NCI-H1436 (cell line): ENCODE measurements at places on chromosomes 6 and 20.
A peak's percentile ranks its signal among the peaks of the same experiment; 100 is the strongest.

GRCh38 chr6:150293423-150294173, 75.2 kb upstream of the IYD start:
- DNase-seq = no peak

DNA sequence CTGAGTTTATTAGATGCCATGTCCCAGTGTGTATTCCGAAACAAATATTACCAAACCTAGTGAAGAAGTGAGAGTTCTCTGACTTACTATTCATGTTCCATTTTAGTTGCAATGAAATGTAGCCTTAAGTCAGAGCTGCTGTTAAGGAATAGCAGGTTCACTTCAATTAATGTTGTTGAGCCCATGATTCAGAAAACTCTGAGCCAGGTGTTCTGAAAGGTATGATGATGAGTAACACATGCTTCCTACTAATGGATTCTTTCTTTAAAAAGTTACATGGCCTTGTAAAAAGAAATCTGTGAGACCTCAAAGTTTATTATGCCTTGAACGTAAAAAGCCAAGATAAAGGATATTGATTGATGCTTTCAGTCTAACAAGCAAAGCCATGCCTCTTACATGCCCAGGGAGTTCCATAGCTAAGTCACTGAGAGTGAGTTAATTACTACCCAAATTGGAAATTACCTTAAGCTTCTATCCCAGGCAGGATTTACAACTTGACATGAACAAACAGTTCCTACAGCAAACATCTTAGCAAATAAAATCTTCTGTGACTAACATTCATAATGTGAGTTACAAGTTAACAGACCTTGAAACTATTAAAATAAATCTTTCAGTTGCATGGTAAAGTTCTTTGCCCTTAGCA, 122.9 kb downstream of the AKAP7 start:
- DNase-seq = no peak

DNA sequence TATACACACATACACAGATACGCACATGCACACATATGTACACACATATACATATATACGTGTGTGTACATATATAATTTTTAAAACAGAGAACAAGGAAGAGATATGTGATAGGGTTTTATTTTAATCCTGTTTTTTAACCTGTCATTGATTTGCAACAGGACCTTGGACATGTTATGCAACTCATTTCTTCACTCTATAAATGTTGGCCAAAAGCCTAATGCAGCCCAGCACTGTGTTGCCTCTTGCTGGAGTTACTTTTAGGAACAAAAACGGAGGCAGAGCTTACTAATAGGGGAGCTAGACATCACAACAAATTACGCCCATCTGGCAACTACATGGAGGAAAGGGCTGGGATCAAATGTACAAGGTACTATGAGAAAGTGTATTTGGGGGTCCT, 179.9 kb upstream of the TAB2 start:
- DNase-seq = no peak

DNA sequence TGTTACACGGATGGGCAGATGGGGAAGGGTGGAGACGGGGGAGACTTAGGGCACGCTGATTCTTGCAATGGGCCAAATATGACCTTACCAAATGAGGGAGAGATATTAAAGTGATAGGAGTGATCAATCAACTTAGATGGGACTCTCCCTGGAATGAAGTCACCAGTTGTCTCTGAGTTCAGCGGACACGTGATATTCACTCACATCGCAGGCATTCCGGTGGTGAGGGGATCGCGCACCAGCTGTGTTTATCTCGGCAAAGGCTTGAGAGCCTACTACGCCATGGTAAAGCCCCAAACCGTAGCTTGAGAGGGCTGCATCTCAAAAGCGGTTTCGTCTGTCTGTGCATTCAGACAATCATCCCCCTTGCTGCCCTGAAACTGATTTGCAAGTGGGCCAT, 5.5 kb downstream of the BMP7 start:
- DNase-seq = no peak

GRCh38 chr6:132511831-132512220, 1.1 kb downstream of the STX7 start:
- no peak for DNase-seq

DNA sequence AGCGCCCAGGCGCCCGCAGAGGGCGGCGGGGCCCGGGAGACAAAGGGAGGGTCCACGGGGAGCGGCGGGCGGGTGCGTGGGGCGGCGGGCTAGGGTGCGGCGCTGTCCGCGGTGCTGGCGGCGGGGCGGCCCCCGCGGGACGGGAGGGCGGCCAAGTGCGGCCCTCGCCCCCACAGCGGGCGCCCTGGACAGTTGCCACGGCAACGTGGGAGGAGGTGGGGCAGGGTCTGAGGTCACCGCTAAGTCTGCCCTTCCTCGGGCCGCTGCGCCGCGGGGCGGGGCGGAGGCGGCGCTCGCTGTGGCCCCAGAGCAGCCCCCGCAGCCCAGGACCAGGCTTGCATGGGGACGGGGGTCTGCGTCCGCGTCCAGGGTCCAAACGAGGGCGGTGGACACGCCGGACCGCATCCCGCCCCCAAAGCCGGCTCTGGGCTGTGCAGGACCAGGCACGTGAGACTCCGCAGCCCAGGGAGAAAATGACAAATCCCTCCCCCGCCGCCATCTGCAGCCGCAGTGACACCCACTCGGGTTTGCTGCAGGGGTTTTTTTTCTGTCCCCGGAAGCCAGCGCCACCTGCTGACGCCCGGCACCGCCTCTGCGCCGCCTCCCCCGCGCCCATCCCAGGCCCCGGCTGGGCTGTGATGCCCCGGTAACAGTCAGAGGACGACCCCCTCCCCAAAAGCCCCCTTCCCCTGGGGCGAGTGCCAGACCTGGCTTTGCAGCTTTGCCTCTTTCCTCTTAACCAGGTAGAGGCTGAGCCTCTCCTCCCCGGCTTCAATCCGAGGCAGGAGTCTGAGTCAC, 36.8 kb downstream of the YTHDF1 start:
- peak; percentile 27 for DNase-seq

DNA sequence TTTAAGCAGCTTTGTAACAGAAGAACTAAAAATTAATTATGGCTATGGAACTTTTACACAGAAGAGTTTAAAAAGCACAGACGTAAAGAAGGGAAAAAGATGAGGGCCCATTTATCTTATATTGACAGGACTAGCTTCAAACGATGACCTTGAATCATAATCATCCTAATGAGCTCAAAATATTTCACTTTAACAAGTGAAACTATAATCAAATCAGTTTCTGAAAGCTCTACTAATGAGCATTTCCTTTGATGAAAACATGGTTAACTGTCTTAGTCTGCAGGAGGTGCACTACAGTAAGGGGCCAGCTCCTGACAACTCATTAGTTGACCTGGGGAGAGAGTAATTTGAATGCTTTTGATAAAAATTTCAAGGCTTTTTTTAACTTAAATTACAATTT, 228.0 kb upstream of the DEFB112 start:
- no peak for DNase-seq

DNA sequence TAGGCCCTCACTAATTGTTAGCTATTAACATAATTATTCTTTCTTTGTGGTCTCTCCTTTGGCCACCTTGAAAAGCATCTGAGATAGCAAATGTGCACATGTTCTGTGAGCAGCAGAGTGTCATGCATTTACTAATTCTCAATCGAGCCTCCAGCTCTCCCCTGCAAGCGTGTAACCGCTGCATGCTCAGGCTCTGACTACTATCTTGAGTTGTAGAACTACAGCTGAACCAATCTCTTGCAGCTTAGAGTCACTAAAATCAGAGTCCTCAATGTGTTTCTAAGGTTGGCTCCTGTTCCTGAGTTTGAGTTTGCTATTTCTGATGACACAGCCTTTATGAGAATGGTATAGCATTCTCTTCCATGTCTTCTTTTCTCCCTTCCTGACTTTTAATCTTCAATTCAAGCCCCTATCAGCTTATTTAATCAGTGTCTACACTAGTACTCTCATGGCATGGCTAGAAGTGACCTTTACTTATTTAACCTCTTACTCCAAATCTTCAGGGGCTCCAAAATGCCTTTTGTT, 65.5 kb downstream of the PPP1R3G start:
- DNase-seq = no peak

DNA sequence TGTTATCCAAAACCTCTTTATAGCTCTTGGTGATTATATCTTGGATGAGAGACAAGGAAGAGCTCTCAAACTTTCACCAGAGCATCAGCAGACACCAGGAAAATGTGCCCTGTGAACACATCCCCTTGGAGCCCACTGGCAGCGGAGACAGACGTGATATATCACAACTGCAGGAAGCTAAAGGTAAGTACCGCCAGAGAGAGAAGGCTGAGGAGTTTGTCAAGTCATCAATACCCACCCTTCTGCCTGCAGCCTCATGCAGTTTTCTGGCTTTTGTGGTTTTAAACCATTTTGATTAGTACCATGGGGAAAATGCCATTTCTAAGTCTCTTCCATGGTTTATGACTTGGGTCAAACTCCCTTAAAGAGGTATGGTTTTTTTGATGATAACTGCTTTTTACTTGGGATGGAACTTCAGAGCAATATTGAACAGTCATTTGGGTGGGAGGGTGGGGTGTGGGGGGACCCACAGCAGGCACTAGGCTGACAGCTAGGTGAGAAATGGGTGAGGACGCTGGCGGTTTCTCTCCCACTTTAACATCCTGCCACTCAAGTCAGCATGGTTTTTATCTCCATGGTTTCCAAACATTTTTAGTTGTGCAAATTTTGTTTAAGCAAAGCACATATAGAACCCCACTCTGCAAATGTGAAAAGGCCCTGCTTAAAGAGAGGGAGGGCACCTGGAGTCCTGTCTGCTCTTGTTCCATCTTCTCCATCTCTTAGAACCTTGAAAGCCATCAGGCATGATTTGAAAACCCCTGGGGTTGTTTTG, 108.4 kb downstream of the SCML4 start:
- DNase-seq = no peak

DNA sequence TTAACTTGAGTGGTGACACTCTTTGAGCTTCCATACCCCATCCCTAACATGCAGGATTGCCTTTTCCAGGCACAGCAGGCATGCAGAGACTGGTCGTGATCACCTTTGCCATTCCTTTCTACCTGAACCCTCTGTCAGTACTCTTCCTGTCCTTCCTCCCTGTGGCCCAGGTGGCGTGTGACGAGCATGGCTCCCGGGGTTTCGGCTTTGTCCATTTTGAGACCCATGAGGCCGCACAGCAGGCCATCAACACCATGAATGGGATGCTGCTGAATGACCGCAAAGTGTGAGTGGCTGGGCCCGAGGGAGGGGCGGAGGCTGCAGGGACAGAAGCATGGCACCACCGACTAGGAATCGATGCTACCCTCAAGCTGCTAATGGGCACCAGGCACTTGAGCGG, 6.7 kb downstream of the PABPC1L start:
- no peak for DNase-seq

GRCh38 chr6:160795721-160796120, 93.7 kb downstream of the PLG start:
- DNase-seq = no peak

DNA sequence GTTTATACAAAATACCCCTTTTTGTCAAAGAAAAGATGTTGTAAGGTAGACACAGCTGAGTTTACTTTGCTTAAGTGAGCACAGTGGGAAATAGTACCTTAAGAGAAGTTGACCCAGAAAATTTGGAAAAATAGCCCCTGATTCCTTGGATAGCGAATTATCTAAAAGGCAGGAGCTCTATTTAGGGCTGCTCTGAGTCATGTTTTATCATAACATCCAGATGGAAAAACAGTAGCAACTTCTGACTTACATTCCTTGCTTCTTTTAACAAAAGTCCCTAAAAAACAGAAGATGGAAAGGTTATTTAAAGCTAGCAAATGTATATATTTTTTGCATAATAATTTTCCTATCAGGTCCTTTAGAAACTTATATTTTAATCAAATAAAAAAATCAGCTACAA, 59.0 kb downstream of the THEMIS start:
- no peak for DNase-seq

- DNase-seq = no peak
These were observed 375.5 kb downstream of the UTRN start for GRCh38 chr6:144660561-144661115.

DNA sequence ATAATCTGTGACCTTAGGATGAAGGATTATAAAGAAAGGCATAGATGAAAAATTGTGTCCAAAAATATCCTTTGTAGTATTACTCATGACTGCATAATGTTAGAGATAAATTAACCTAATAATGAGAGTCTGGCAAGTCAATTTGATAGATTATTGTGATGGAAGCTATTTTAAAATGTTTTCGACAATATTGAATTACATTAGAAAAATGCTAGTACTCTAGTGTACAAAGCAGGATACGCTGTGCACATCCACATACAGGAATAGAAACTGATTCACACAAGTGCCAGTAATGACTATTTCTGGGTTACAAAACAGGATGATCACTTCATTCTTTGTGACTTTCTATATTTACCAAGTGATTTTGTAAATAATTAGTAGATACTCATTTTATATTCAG, 3.3 kb downstream of the SLC17A2 start:
- DNase-seq = no peak

DNA sequence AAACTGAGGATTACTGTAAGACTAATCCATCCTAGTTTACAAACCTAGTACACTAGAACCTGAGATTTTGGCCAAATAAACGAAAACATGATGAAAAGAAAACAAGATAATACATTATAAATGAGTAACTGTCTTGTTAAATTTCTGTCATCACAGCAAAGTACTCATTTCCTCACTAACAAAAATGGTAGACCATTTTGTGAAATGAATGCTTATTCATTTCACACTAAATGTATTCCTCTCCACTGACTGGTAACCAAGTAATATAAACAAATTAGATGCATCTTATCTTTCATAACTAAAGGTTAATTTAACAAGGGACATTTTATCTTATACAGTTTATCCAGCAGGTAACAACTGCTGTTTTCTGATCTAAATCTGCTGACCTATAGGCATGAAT, 143.7 kb downstream of the REV3L start:
- no peak for DNase-seq

- no peak for DNase-seq
These were observed 136.3 kb upstream of the ZNF184 start for GRCh38 chr6:27608916-27609883.

GRCh38 chr6:118586746-118587485, 38.8 kb downstream of the PLN start:
- no peak for DNase-seq
